ENCODE measurements at places on chromosomes 13 and 19.

DNA sequence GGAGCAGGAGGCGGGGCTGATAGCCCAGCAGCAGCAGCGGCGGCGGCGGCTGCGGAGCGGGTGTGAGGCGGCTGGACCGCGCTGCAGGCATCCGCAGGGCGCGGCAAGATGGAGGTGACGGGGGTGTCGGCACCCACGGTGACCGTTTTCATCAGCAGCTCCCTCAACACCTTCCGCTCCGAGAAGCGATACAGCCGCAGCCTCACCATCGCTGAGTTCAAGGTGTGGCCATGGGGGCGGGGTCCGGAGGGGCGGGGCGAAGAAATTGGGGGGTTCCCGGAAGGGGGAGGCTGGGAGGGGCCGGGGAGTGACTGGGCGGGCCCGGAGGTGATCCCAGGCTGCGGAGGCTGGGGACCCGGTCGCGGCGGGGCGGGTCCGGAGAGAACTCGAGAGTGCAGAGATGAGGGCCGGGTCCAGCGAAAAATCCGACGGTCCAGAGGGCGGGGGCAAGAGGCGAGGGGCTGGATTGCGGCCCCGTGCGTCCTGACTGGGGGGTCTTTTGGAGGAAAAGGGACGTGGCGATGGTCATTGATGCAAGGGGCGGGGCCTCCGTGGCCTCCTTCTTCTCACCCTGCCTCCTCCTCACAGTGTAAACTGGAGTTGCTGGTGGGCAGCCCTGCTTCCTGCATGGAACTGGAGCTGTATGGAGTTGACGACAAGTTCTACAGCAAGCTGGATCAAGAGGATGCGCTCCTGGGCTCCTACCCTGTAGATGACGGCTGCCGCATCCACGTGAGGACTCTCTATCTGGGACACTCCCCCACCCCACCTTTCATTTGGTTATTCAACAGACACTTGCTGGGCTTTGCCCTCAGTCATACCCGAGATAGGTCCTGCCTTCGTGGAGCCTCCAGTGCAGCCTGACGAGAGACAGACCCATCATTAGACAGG is at the start of gene TBCB:
TSS of gene TBCB (plus strand) at position 16 of the 891 bp plus-strand sequence. CDS start at position 109, 93 bp downstream.
- no peak for DNase-seq

DNA sequence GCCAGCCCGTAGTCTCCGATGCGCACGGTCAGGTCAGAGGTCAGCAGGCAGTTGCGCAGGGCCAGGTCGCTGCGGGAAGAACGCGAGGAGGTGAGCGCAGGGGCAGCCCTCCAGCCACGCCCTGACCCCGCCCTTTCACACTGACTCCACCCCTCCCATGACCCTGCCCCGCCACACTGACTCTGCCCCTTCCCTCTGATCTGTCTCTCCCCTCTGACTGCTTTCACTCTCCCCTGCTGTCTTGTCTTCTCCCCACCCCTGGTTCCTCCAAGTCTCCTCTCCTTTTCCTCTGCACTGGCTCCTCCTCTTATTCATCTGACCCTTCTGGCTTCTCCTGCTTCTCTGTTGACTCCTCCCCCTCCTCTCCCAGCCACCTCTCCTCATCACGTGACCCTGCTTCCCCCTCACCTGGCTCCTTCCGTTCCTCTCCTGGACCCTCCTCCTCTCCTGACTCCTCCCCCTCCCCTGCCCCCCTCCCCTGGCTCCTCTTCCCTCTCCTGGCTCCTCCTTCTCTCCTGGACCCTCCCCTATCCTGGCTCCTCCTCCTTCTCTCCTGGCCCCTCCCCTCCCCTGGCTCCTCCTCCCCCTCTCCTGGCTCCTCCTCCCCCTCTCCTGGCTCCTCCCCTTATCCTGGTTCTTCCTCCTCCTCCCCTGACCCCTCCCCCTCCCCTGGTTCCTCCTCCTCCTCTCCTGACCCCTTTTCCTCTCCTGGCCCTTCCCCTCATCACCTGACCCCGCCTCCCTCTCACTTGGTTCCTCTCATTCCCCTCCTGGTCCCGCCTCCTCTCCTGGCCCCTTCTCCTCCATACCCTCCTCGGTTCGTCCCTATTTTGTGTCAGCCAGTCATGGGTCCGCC is 9.9 kb downstream of the LMTK3 start:
- peak; percentile 72 for DNase-seq

DNA sequence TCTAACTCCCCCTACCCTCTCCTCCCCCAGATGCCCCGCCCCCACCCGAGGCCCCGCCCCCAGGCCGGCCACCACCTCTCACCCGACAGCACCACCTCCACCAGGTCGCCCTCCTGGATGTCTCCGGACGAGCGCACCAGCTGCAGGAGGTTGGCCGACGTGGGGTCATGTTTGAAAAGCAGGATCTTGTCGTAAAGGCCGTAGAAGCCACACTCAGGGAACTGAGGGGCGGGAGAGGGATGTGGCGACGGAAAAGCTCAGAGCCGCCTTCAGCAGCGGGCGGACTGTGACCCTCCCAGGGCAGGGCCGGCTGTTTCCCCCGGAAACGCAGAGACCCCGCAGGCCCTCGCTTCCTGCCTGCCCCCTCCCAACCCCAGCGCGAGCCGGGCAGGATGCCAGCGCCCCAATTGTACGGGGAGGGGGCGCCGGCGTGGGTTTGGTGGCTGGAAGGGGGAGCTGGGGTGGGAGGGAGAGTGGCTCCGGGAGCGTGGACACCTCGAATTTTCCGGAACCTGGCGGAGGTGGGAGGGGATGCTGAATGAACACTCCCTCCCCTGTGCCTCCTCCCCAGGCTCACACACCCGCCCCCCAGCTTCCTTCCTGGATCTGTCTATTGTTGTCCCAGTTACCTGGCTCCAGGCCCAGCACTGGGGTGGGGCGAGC is 3.0 kb downstream of the PRKD2 start:
- peak; percentile 89 for DNase-seq

- no peak for DNase-seq
Observed at GRCh38 chr19:33638167-33639034, 16.6 kb downstream of the CHST8 start.

DNA sequence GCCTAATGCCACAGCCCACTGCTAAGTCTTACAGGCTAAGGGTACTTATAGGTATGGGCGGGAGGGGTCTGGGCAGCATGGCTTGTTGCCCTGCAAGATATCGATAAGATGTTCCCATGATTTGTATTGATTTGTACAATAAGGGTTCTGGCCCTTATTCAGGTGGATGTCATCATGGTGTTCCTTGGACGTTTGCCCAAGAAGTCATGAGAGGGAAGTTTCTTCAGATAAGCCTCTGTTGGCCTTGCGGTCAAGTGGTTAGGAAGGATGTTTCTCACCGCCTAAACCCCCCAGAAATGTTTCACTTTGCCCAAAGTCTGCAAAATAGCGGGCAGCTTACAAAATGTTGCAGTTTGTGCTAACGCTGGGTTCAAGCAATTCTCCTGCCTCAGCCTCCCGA is 7.3 kb downstream of the PARP4 start:
- no peak for DNase-seq

DNA sequence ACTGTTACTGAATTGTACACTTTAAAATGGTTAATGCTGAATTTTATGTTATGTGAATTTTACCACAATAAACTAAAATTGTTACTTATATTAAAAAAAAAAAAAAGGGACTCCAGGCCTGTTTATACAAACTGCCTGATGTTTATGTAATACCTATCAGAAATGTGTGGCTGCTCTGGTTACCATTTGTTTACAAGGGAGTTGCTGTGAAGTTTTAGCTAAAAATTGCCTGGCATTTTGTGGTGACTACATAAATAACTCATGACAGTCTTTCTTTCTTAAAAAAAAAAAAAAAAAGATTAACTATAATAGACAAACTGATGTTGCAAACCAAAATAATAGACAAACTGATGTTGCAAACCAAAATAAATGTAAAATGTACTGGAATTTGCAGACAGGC is 71.8 kb downstream of the CDADC1 start:
- no peak for DNase-seq

- no peak for DNase-seq
Observed at GRCh38 chr19:2038284-2039088, 12.6 kb downstream of the MKNK2 start.

GRCh38 chr19:50897612-50898011 is 13.6 kb downstream of the KLK4 start:
- no peak for DNase-seq

GRCh38 chr13:79782541-79783205 is 301.7 kb downstream of the NDFIP2 start:
- DNase-seq, result no peak

DNA sequence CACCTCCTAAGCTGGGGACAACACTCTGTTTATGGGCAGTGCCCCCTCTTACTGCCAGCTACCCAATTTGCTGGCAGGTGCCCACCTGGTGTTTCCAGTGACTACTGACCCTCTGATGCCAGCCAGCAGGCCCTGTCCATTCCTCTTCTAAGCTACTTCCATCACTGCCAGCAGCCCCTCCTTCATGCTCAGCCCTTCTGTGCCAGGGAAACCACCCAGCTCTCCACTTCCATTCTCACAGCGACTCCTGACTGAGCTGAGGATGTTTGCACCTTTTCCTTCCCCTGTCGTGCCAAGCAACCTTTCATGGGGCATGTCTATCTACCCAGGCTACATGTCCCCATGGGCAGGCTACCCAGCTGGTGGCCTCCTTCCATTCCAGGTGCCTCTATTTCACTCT is 24.0 kb upstream of the ZNF492 start:
- no peak for DNase-seq

DNA sequence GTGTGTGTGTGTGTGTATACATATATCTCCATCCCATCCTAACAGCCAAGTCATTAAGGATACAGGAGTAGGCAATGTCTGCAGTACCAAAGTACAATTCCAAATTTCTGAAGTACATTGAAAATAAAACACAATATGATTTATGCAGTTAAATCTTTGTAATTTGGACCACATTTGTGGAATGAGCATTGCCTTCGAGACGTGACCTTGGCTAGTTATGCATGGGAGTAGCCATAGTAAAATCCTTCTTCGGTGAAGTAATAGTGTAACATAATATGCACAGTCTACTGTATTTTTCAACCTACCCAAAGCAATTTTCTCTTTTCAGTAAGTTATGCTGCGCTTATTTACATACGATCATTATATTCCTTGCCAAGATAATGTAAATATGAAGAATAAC is 665.7 kb upstream of the GPC6 start:
- DNase-seq, result no peak

- no peak for DNase-seq
Observed at GRCh38 chr13:110520431-110521295, 40.9 kb downstream of the RAB20 start.

DNA sequence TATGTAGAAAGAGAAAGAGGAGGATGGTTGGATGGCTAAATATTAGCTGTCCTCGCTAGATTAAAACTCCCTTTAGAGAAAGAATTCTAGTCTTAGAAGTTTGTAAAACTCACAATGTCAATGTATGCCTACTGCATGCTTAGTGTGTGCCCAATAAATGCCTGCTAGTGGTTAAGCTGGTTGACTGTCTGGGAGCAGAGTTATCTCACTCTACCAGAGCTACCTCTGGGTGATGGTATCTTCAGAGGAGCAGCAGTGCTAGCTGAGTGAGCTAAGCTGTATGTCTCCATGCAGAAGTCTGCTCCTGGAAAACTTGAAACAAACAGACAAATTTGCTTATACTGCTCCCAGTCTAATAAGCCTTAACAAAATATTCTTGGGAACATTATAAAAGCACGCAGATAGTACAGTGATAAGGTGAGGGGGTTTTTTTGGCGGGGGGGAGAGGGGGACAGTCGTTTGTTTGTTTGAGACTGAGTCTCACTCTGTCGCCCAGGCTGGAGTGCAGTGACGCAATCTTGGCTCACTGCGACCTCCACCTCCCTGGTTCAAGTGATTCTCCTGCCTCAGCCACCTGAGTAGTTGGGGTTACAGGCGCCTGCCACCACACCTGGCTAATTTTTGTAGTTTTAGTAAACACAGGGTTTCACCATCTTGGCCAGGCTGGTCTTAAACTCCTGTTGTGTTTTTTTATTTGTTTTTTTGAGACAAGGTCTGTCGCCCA is 202.8 kb upstream of the TSC22D1 start:
- DNase-seq, result no peak

DNA sequence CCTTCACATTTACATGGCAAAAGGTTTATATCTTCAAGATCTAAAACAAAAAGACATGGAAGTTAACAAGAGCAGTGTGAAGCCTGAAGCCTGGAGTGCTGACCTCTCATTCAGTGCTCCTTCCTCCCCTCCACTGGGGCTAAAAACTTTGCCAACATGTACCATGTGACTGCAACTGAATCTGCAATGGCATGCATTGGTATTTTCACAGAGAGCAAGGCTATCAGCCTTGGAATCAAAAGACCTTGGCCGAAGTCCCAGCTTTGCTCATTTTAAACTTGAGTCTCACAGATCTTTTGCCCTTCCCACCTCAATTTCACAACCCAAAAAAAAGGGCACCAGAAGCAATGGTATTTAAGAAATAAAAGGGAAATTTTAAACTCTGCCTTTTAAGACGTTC is 325.1 kb downstream of the DCT start:
- no peak for DNase-seq

DNA sequence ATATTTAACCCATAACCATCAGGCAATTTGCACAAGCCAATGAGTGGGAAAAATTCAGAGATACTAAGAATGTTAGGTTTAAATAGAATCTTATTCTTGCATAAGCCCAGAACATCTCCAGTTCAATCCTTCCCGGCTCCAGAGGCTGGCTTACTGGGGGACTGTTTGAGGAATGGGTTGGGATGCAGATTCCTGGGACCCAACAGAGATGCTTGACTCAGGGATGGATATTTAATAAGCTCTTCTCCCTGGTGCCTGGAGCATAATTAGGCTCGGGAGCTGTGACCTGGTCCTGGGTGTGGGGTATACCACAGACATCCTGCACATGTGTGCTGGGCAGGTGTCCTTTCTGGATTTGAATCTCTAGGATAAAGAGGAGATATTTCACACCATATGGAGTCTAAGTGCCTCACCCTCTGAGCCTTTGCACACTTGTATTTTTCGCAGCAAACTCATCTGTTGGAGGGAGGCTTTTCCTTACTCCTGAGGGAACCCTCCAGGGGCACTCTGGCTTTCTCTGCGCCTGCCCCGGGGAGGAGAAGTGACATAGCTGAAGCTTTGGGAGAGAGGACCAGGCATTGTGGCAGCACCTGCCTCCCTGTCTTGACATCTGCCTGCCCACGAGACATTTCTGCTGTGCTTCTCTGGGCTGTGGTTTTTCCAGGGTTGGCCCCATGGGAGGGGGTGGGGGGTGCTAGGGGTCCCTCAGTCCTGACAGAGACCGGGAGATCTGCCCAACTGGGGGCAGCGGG is 36.1 kb upstream of the ANKRD10 start:
- DNase-seq, result no peak
